ENCODE measurements at places on chromosomes 13 and 19.

- DNase-seq, result no peak
These were observed 28.7 kb downstream of the STK24 start for GRCh38 chr13:98548230-98548629.

DNA sequence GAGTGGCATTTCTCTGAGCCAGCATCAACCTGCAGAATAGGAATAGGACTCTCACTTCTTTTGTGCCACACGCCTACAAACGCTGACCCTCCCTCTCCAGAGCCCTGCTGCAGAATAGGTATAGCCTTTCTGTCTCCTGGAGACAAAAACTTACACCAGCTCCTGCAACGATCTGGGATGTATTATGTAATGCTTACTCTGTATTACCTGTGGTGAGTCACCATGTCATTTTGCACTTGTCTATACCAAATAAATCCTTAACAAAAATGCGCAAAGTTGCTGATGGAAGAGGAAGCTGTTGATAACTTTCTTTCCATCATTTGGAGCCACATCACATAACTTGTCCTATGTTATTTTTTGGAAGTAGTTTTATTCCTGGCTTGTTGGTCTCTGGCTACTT is 155.8 kb upstream of the FNDC3A start:
- no peak for DNase-seq

GRCh38 chr13:109541081-109541480 is 245.3 kb downstream of the IRS2 start:
- DNase-seq, result no peak

- DNase-seq, result no peak
These were observed 6.2 kb downstream of the TUBB4A start for GRCh38 chr19:6495947-6496346.

GRCh38 chr13:68168448-68168847 is 938.3 kb upstream of the PCDH9 start:
- no peak for DNase-seq

GRCh38 chr19:30783212-30783611 is 411.0 kb downstream of the ZNF536 start:
- no peak for DNase-seq

DNA sequence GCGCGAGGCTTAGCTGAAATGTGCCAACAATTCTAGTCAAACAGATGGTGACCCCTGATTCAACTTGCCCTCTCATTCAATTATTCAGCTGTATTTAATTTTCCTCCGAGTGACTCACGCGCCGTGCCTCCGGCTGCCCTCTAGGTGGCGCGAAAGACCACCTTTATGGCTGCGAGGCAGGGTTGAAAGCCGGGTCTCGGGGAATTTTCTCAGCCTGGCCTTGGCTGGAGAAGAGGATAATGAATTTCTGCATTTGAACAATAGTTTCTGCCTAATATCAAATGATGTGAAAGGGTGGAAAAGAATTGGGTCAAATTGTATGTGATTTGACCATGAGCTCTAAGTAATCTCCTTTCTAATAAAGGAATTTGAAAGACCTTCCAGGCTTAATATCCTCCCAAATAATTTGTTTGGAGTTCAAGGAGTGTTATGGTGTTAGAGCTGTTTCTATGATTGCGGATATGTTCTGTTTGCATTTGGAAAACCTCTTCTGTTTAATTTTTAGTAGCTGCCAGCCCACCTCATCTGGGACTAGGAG is 310.9 kb downstream of the ZNF536 start:
- DNase-seq, result peak; percentile 36

DNA sequence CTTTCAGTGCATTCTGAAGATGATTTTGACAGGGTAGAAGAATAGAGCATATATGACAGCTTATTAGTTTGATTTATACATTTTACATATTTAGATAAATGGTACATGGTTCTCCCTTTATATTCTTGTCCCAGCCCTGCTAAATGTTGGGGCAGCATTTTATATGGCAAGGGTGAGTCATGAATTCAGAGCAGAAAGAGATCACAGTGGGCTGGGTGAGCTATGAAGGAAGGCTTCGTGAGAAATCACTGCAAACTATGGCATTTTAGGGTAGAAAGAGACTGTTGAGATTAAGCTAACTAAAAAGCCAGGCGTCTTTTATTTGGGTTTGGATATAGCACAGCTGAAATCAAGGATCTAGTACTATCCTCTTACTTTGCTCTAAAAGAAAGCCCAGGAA is 23.9 kb upstream of the METTL21C start:
- no peak for DNase-seq

- no peak for DNase-seq
These were observed 8.5 kb upstream of the RASA3 start for GRCh38 chr13:114140906-114141250.

DNA sequence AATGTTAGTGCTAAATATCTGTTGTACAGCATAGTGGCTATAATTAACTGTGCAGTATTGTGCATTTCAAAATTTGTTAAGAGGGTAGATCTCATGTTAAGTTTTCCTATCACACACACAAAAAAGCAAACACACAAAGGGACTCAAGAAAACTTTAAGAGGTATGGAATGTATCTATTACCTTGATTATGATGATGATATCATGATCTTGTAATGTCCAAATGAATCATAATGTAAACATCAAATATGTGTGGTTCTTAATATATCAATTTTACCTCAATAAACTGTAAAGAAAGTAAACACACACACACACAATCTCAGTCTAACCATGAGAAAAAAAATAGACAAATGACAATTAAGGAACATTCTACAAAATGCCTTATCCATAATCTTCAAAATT is 934.6 kb downstream of the SLITRK1 start:
- no peak for DNase-seq

Data from renal cortical epithelial cell (primary cell).